Hepatocyte (in vitro differentiated cells): ENCODE measurements at places on chromosomes 1 and 21. TPM values are rescaled to one million over a fixed set of nuclear protein-coding genes. Genes with fewer than 3 reads are reported as not detected.
A peak's percentile ranks its signal among the peaks of the same experiment; 100 is the strongest.

DNA sequence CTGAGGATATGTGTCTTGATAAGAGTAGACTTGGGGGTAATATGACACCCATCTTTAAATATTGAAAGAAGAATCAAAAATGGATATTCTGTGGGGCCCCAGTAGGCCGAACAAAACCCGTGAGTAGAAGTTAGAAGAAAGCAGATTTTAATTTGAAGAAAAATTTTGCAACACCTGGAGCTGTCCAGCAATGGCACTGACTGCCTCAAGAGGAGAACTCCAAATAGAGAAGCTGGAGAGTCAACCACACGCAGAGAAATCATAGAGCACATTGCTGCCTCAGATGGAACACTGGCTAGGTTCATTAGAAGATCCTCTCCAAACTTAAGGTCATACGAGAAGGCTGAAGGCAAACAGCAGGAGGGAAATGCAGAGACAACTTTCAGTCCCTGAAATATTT is 6.8 kb downstream of the NHLH1 start:
- DNase-seq = no peak

S100A7 gene
- total RNA-seq = 0.60 TPM in 1 of 2 replicates, not detected in the other

DNA sequence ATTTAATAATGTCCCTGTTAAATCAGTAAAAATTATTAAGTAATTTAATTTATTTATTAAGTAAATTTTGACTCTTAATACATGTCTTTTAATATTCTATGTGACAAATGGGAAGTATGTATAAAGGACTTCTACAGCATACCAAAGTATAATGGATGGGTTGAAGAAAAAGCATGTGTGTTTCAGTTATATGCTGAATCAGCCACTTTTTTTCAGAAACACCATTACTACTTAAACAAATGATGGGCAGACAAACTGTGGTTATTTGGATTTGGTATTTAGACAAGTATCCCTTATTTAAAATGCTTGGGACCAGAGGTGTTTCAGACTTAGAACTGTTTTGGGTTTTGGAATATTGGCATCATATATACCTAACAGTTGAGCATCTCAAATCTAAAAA is 176.3 kb upstream of the DMRTA2 start:
- DNase-seq = no peak

- DNase-seq = peak; percentile 63
Observed at GRCh38 chr1:110554871-110555801, 36.2 kb upstream of the KCNA10 start.

- no peak for DNase-seq
Observed at GRCh38 chr1:42767510-42768000, 506 bp downstream of the C1orf50 start.
